Stimulated activated CD4-positive, alpha-beta T cell treated with anti-CD3 and anti-CD28 coated beads, Interleukin-1b, Interleukin-23, amount 100 ng/mL, for 24 hours (primary cell): ENCODE measurements at places on chromosomes 12 and 14.

GRCh38 chr14:44341116-44341515, 166.0 kb downstream of the FSCB start:
- no peak for DNase-seq

- no peak for DNase-seq
These were observed 10.8 kb downstream of the TMEM179 start for GRCh38 chr14:104593710-104594136.

GRCh38 chr12:116675339-116676107, 62.3 kb downstream of the SPRING1 start:
- no peak for DNase-seq

- no peak for DNase-seq
These were observed 65.9 kb downstream of the CMKLR1 start for GRCh38 chr12:108273217-108273616.

- DNase-seq, result no peak
These were observed 309.1 kb downstream of the NRXN3 start for GRCh38 chr14:78479127-78479780.

- no peak for DNase-seq
These were observed at the start of gene TC2N for GRCh38 chr14:91867316-91867988. Gene TC2N, minus strand, starts transcription at chr14:91867536. Its CDS starts 53,767 bp downstream, at chr14:91813769.

DNA sequence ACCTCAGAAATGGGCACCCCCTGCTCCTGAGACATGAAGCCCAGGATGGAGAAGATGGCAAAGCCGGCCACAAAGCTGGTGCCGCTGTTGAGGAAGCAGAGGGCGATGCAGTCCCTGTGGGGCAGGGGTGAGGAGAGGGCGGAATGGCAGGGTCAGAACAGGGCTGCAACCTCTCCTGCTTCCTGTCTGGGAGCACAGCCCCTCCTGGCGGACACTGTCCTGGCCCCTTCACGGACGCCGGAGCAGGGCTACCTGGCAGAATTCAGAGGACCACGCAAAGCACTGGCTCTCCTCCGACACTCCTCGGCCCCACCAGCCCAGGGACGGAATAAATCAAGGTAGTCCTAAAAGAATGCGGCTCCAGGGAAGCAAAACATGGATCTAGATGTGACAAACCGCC, 12.4 kb upstream of the SLC6A12 start:
- DNase-seq, result no peak

- no peak for DNase-seq
These were observed 34.6 kb upstream of the ANKRD9 start for GRCh38 chr14:102544046-102544746.

DNA sequence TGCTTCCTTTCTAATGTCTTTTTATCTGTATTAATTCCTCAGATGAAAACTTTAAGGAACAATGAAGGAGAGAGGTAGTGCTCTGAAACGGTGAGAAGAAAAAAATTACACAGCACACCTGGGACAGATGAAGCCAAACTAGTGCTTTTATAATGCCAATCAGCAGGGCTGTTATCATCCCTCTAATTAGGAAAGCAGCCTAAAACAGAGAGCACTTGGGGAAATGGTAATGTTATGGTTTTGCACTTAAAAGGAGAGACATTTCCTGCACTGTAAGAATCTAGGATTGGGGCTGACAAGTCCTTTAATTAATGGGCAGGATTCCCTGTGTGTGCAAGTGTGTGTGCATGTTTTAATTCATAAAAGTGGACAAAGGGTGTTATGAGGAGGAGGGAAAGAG, 4.8 kb upstream of the LMO3 start:
- DNase-seq, result no peak

DNA sequence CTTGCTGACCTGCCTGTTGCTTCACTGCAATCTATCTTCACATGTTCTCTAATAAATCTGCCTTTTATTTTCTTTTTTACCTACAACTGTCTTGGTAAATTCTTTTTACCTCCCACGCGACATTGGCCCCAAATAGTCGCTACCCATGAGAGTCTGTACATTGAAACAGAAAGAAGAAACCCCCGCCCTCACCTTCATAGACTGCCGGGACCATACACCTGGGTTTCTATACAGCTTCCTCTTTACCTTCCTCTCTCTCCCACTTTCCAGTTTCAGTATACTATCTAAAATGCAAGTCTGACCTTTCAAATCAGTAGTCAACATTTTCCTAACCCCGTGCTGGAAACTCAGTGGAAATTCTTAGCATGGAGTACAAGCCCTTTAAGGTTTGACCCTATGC, 4.8 kb downstream of the SLC8A3 start:
- no peak for DNase-seq

- DNase-seq, result no peak
These were observed 212.7 kb downstream of the ZFP36L1 start for GRCh38 chr14:68580096-68580645.

- no peak for DNase-seq
These were observed 69.7 kb upstream of the STAC3 start for GRCh38 chr12:57320639-57321038.

- no peak for DNase-seq
These were observed 493.6 kb downstream of the PCNX1 start for GRCh38 chr14:71400871-71401321.

DNA sequence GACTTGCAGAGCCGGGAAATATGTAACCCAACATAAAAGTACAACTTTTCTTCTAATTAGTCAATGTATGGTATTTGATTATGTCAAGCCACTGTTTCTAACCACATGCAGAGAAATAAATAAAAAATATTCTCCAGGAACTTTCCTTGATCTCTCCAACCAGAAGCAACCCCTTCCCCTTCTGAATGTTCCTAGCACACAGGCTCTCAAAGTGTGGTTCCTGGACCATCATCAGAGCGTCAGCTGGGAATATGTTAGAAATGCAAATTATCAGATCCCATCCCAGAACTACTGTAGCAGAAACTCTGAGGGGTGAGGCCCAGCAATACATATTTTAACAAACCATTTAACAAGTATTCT, 21.0 kb upstream of the ITPR2 start:
- DNase-seq, result no peak

GRCh38 chr12:30847259-30847658, 79.3 kb upstream of the TSPAN11 start:
- DNase-seq, result no peak

DNA sequence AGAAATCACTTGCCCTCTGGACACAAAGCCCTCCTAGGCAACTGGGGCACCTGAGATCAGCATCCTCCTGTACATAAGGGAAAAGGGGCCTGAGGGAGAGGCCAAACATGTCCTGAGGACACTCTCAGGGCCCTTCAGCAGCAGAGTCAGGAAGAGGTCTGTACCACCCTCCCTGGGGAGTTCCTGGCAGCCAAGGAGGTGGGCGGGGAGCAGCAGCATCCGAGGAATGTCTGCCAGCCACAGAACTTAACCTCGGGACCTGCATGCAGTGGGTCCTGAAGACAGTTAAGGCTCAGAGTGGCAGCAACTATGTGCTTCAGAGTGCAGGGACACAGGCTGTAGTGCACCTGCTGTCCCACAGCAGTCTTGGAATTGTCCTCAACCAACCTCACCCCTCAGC, 62.1 kb downstream of the SPTB start:
- DNase-seq, result no peak

DNA sequence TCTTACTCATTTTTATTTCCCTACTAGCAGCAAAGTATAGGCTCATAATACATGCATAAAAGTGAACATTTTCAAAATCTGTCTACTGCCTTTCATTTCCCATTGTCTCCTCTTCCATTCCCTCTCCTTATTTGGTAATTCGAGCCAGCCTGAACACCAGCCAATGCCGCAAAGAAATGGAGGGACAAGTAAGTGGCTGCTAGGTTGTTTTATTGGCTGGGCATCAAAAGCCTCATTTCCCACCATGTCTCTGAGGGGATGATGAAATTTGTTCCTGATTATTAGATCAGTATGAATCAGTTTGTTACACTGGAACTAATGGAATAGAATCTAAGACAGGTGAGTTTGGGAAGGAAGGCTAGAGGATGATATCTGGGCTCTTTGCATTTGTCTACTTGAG, 143.5 kb downstream of the KCNA5 start:
- no peak for DNase-seq

DNA sequence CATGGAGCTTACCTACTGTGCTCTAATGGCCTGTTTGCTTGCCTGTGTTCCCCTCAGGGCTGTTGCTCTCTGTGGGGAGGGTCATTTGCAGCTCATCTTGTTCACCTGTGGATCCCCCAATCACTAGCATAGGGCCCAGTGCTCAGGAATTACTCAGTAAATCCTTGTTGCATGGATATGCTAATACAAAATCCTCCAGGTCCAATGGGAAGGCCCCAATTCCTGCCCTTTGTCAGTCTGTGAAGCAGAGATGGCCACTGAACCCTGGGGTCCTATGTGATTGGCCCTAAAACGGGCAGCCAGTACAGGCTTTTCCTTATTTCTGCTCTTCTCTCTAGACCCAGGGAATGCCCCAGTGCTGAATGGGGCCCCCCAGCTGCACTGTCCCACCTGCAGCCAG, 44.1 kb downstream of the FOS start:
- no peak for DNase-seq

DNA sequence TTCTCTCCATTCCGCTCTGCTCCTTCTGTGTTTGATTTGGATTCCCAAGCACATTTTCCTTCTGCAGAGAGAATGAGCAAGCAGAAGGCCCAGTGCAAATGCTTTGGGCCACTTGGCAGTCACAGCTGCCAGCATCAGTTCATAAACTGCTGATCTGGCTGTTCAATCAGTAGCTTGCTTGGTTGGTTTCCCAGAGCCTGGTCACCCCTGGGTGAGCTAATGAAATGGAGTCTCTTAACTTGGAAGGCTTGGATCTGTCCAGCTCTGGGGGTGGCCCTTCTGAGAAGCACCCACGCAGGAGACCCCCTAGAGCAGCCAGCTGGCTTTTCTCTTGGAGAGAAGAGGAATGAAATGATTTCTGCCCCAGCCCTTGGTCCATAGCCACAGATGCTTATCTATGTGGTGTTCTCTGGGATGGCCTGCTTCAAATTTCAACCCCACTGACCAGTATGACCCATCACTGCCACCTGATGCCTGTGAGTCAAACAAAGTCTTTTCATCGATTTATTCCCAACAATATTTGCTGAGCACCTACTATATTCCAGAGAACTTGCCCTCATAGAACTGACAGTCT, 30.3 kb downstream of the FAIM2 start:
- no peak for DNase-seq

- DNase-seq, result no peak
These were observed 181.8 kb upstream of the MYL2 start for GRCh38 chr12:111102102-111102739.

DNA sequence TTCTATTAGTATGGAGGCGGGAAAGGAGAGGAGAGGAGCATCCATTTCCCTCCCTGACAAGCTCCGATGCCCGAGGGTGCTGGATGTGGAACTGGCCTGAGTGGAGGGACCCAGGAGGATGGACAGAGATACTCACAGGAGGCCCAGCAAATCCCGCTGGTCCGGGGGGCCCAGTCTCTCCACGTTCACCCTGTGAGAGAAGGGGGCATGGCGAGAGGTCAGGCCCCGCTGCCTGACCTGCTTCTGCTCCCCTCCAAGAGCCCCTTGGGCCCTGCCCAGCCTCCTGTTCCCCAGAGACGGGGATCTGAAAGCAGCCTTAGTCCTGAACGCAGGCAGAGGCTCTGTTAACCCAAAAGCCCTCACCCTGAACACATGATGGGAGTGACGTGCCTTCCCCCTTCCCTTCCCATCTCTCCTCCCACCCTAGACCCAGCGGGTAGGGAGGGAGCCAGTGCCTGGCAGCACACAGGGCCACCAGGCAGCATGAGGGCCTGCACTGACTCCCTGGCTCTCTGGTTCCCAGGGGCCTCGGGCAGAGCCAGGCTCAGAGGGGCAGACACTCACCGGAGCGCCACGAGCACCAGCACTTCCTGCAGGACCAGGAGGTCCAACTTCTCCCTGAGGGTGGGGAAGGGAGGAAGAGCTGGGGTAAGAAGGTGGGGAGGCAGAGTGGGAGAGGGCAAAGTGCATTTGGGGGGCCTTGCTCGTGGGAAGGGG, 17.5 kb downstream of the TMEM106C start:
- no peak for DNase-seq

DNA sequence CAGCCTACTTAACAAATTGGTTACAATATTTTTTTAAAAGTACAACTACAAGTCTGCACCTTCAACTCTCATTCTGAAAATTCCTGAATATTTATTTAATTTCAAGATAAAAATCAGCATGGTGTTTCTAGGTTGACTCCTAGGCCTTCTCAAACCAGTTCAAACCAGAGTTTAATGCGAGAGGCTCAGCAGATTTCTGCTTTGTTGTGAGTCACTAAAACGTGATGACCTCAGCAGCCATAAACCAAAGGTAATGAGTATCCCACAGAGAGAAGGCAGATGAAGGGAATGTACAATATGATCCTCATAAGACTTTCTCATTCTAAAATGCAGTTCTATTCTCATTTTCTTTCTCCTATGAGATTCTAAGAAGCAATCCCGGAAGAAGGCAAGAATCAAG, 1.5 kb downstream of the PRDM4 start:
- peak; percentile 17 for DNase-seq

GRCh38 chr12:1289371-1290155, 298.5 kb downstream of the ERC1 start:
- DNase-seq, result no peak

DNA sequence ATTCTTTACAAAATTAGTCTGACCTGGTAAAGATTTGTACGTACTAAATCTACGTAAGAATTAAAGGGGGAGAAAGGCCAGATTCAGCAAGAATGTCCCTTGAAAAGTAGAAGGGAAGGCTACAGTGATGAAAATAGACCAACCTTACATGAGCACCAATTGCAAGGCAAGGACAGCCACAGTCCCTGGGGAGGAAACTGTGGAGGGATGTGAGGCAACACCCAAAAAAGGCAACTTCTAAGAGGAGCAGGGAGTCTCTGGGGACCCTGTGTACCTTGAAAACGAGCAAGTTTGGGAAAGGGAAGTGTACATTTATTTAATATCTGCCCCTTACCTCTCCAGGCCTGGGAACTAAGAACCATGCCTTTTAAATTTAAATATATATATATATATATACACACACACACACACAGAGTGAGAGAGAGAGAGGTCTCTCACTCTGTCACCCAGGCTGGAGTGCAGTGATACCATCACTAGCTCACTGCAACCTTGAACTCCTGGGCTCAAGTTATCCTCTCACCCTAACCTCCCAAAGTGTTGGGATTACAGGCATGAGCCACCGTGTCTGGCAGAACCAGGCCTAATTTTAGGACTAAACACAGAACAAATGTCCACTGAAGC, 56.4 kb downstream of the TMCC3 start:
- DNase-seq, result no peak

DNA sequence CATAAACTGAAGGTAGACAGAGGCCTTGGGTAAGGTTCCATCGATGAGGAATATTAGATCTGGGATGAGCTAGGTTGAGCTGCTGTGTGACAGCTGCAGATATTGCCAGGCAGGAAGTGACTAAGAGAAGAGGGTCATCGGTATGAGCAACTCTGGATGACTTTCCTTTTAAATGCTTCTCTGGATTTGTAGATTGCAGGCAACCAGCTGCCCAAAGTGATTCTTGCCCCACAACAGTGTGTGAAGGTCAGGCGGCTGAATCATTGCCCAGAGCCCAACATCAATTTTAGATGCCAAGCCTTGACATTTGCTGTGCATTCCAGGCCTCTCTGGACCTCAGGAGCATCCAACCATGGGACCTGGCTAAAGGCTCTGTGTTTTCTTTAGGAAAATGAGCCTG, 255.9 kb downstream of the DPF3 start:
- no peak for DNase-seq

- no peak for DNase-seq
These were observed 226.2 kb upstream of the LHX5 start for GRCh38 chr12:113697651-113698509.

- DNase-seq, result no peak
These were observed 874 bp downstream of the CDC42BPB start for GRCh38 chr14:103056322-103057027.
